NCI-H446 treated with DMSO at 0.1 percent for 48 hours (cell line): ENCODE measurements at places on chromosomes 1 and 21.

DNA sequence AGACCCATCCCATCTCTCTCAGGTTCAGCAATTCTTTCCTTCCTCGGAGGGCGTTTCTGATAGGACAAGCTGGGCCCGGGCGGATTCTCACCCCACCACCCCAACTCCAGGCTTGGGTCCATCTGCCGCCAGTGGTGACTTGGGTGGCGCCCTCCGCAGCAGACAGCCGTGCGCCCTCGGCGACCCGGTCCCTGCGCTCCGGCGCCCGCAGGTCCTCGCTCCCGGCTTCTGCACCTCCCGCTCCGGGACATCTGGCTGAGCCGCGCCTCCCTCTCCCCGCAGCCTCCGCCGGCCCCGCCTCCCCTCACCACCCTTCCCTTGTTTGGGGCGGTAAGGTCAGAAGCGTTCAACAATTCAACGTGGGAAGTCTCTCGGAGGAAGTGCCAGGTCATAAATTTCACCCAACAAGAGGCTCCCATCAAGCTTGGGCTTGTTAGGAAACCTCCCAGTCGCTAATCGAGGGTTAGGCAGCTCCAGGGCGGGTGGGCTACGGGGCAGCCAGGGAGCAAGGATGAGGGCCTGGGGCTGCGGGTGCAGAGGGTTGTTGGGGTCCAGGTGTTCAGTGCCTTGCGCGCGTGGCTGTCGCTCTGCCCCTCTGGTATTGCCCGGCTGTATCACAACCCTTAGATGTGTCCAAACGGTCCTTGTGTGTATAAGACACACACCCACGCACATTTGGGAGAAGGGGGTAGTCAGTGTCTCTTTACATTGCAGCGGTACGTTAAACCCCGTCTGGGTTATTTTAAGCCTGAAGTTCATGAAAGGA, 39.8 kb downstream of the OLIG1 start:
- DNase-seq: no peak

DNA sequence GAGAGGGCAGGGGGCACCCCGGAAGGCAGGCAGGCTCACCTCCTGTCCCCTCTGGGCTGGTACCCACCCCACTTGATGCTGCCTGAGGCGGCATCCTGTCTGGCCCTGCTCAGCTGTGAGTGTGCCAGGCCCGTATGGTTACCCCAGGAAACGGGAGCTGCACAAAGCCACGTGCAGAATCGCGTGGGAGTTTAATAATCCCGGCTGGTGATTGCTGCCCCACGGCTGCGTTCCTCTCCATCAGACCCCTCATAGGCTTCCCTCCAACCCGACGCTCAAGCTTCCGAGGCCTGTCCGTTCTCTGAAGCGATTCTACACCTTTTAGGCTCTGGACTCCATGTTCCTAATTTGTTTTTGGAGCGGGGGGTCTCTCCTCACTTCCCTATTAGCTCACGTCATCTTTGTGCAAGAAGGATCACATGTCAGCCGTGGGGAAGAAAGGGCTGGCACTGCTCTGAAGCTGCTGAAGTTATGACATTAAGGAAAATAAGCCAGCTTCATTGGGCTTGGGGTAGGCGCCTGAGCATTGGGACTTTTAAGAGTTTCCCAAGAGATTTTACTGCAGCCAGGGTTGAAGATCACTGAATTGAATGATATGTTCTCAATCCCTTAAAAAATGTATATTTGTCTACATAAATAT, 1.1 kb upstream of the B3GALT5 start:
- DNase-seq: no peak

- DNase-seq: no peak
Observed at GRCh38 chr1:29471487-29472313, 235.4 kb downstream of the PTPRU start.

DNA sequence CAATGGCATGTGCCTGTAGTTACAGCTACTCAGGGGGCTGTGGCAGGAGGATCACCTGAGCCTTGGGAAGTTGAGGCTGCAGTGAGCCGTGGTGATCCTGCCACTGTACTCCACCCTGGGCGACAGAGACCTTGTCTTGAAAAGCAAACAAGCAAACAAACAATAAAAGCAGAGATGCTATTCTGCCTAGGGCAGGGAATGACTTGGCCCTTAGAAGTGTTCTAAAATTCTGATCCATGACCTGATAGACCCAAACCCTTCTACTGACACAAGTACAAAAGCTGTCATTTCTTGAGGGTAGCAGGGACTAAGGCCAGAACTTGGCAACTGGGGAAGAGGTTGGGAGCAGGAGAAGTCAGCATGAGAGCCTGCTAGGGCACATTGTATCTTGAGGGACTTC, 15.6 kb upstream of the NCF2 start:
- no peak for DNase-seq

GRCh38 chr1:34125721-34126380, 39.2 kb downstream of the CSMD2 start:
- DNase-seq: no peak

DNA sequence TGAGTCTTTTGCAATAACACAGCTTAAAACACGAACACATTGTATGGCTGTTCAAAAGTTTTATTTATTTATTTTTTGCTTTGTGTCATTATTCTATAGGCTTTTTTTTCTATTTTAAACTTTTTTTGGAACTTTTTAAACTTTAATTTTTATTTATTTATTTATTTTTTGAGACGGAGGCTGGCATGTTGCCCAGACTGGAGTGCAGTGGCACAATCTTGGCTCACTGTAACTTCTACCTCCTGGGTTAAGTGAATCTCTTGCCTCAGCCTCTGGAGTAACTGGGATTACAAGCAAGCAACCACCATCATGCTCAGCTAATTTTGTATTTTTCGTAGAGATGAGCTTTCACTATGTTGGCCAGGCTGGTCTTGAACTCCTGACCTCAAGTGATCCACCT, 88.3 kb upstream of the GADD45A start:
- DNase-seq: no peak

DNA sequence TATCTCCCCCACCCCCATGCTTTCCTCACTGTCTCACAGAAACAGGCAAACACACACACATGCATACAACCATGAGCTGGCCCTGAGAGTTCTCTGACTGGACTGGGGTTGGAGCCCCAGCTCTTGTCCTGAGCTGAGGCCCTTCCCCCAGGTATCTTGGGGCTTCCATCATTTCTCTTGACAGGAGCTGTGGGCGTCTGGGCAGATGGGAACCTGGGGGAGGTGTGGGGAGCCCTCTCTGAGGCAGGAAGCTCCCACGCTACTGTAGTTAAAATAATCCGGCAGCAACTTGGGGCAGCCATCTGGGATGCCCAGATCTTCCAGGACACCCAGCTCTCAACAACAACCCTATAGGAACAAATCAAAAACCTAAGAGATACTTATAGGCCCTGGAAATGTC, 2.7 kb upstream of the KIF21B start:
- no peak for DNase-seq

GRCh38 chr1:39081271-39082009, 55.3 kb downstream of the NDUFS5 start:
- no peak for DNase-seq

- no peak for DNase-seq
Observed at GRCh38 chr1:217717959-217718358, 86.8 kb downstream of the SPATA17 start.

DNA sequence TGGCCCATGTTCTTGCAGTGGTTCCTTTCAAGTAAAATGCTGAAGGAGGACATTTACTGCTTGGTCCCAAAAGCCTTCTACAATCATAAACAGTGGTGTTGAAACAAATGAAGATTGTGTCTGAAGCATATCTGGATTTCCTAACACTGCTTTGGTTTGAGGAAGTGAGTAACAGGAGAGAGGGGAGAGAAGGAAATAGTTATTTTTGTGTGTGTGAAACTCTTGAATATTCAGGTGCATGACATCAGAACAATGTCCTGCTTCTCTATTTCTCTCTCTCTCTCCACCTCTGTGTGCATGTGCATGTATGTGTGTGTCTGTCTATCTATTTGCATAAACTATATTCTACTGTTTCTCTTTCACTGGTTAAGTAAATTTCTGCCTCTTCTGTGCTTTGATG, 61.4 kb upstream of the TNFSF18 start:
- no peak for DNase-seq

- DNase-seq: no peak
Observed at GRCh38 chr1:71399594-71399993, 318.8 kb upstream of the ZRANB2 start.
